Type B pancreatic cell (in vitro differentiated cells): ENCODE measurements at places on chromosomes 16 and 17. TPM values are rescaled to one million over a fixed set of nuclear protein-coding genes. Genes with fewer than 3 reads are reported as not detected.

Gene SPEM2
- not detected in 2 replicates for total RNA-seq

DNA sequence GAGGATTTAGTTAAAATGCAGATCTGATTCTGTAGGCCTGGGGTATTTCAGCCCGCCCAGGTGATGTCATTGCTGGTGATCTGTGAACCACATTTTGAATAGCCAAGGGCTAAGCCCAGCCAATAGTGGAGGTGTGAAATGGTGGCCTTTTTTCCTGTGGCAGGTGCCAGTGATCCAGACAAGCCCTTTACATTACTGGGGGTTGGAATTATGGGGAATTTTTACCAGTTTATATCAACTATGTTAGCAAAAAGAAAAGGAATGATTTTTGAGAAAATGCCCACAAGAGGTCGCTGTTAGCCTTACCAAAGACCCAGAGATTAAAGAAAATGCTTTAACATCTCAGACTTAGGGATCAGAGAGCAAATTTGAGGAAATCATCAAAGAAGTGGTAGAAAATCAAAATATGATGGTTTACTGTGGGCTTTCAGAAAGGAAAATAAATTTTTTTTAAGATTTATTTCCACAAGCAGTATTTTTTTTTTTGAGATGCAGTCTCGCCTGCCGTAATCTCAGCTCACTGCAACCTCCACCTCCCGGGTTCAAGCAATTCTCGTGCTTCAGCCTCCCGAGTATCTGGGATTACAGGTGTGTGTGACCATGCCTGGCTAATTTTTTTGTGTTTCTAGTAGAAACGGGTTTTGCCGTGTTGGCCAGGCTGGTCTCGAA, 3.9 kb downstream of the VPS35L start:
- no peak for DNase-seq

DNA sequence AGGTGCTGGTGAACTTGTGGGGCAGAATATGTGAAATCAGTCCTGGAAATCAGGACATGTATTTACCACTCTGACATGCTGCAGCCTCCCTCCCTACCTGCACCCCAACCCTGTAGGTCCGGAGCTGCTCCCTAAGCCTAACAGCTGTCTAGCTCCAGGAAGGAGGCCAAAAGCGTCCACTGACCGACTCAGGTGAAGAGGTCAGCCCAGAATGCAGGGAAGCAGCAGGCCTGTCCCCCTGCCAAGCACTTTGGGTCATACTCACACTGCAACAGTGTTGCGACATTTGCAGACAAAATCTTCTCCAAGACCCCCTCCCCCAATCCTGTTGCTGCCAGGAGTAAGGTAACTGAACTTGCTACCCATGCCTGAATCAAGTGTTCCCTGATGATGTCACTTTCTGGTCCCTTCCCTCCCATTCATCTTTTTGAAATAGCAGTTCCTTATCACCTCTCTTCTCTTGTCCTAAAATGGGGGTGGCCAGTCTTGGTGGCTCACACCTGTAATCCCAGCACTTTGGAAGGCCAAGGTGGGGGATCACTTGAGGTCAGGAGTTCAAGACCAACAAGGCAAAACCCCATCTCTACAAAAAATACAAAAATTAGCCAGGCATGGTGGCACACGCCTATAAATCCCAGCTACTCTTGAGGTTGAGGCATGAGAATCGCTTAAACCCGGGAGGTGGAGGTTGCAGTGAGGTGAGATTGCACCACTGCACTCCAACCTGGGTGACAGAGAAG, 1.3 kb upstream of the ACLY start:
- DNase-seq = no peak

- no peak for DNase-seq
These were observed 252.7 kb downstream of the PARN start for GRCh38 chr16:14377326-14377725.

DNA sequence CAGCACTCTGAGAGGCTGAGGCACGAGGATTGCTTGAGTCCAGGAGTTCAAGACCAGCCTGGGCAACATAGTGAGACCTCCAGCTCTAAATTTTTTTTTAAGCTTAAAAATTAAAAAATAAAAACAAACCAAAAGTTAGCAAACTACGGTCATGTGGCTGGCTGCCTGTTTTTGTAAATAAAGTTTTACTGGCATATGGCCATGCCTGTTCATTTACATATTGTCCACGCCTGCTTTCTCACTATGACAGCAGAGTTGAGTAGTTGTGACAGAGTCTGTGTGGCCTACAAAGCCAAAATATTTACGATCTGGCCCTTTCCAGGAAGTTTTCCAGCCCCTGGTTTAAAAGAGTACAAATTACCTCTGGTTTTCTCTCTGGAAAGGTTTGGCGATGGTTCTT, 3.3 kb downstream of the SLX4 start:
- DNase-seq = no peak
